GM13977 (cell line): ENCODE measurements at places on chromosomes 2 and 18.
A peak's percentile ranks its signal among the peaks of the same experiment; 100 is the strongest.

- no peak for DNase-seq
These were observed 91.7 kb downstream of the NRP2 start for GRCh38 chr2:205773989-205774388.

DNA sequence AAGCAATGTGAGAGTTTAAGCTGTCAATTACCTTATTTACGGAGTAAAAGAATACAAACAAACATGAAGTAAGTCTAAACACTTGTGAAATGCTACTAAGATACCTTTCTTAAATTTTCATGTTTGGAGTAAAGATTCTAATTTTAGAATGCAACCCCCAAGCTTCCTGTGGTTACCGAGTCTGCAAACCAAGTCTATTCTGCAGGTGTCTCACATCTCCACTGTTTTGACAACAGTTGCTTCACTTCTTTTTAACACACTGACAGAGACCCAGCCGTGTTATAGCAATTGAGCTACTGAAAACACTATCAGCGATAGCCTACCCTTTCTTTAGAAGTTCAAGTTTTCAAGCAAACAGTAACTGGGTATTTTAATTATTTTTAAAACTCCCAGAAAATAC is 608.3 kb downstream of the ERBB4 start:
- DNase-seq = peak; percentile 9

DNA sequence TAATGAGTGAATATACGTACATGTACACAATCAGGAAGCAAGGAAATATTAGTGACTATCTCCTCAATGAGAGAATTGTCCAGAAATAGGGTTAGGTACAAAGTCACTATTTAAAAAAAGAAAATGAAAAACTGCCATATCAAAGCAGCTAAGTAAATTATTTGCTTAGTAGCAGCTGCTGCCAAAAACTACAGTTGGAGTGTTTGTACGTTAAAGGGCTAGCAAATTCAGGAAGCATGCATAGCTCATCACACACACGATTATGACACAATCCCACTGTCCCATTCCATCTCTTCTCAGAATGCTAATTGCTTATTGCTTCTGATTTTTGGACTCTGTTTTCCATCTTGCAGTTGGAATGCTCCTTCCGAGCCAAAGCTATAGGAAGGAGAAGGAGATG is 2012.5 kb upstream of the LRRTM1 start:
- DNase-seq = no peak

DNA sequence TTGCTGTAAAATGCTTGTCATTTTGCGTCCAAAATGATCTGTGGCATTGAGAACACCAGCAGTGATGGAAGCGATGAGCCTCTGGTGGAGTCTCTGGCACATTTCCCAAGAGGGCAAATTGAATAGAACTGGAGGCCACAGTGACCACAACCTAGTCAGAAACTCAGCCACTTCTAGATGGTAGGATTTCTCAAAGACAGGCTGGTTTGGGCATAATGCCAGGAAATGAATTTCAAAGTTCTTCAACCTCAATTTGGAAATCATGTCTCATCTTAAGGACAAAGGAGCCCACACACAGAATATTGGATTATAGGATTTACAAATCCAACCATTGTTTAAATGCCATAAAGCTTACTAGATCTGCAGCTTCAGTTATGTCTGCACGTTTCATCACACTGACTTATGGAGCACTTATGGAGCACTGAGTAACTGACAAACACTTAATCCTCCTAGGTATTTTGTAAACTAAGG is 132.1 kb downstream of the COL6A3 start:
- DNase-seq = no peak

DNA sequence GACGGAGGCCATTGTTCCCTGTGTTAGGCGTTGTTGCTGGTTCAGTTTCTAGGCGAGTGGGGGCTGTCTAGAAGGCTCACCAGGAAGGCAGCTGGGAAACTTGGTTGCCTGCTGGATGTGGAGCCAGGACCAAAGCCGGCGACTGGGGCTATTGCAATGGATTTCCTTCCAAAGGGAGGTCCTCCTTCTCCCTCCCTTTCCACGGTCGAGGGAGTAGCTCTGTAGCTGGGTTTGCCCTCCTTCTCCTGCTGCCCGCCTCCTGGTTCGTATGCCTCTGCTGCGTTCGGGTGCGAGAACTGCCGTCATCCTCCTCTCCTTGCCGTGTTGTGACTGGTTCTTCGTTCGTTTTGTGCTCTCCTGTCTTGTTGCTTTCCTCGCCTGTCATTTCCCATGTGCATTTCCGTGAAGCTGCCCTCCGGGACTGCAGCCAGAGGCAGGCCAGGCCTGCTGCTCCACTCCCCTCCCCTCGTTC is 203.4 kb downstream of the NEDD4L start:
- no peak for DNase-seq

- DNase-seq = no peak
These were observed 12.8 kb upstream of the HPCAL1 start for GRCh38 chr2:10289891-10290290.

DNA sequence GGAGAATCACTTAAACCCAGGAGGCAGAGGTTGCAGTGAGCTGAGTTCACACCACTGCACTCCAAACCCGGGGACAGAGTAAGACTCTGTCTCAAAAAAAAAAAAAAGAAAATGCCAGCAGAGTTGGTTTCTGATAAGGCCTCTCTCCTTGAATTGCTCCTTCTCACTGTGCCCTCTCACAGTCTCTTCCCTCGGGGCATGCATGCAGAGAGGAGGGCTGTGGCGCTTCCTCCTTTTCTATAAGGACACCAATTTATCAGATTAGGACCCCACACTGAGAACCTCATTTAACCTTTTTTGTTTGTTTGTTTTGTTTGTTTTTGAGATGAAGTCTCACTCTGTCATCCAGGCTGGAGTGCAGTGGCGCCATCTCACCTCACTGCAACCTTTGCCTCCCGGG is 110.5 kb downstream of the ZFP36L2 start:
- no peak for DNase-seq

DNA sequence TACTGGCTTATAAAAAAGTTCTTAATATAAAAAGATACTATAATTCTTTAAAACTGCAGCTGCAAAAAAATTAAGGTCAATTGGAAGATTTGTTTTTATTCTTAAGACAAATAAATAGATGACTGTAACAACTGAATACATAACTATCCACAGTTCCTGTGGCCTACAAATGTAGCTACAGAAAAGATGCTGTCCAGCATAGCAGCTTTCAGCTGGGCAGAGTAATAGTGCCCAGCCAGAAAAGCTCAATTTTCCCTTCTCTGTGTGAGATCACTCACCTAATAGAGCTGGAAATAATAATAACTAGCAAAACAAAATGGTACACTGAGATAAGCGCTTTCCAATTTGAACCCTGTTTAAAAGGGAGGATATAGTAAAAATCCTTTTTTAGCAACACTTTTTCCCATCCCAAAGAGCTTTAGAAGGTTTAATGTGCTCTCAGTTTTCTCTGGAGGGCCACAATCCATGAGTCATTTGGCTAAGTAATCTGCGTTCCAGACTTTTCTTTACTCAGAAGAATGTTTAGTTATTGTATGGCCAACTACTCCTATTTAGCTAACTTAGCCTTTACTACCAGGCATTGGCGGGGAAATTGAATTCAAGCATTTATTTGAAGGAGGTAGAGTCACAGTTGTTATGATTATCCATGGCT is 158.1 kb upstream of the SLC39A10 start:
- DNase-seq = no peak

DNA sequence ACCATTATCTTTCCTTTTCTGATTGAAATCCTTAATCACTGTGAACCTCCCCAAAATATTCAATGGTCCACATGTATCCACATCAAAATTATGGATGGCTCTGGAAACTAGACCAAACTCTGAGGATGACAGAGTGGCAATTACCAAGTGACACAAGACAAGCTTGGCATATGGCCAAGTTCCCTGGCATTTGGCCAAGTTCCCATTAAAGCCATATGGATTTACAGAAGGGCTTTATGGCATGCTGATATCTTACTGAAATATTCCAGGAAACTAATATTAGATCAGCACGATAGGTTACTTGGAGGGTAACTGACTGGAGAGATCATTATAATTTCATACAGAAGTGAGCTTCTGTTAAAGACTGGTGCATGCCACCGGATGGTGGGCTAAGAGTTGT is 21.9 kb upstream of the CERS6 start:
- DNase-seq = no peak

DNA sequence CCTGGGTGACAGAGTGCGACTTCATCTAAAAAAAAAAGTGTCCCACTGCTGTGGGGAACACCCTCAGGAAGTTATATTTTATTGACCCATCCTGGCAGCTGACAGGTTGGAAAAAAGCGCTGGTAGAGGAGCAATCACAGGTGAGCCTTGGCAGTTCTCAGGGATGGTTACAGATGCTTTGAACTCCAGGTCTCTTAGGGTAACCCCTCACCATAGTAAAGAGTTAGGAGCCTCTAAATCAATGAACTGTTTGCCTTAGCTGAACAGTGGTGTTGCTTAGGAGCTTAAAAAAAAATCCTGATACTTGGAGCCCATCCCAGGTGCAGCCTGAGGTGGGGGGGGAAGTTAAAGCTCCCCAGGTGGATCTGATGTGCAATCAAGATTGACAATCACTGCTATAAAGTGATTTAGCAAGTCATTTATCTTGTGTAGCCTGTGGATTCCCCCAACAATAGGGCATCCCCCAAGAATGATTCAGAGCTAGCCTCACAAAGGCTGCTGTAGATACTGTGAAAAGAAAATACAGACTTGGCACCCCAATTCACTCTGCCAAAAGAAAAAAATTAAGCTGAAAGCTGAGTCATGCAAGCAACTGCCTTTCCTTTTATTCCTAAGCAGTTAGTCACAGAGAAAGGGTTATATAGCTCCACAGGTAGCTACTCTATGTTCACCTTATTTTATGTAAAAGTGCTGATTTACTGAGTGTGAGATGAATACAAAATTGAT is 14.8 kb downstream of the SLC16A14 start:
- DNase-seq = peak; percentile 25

- no peak for DNase-seq
These were observed 1.4 kb upstream of the XRCC5 start for GRCh38 chr2:216107760-216108159.

DNA sequence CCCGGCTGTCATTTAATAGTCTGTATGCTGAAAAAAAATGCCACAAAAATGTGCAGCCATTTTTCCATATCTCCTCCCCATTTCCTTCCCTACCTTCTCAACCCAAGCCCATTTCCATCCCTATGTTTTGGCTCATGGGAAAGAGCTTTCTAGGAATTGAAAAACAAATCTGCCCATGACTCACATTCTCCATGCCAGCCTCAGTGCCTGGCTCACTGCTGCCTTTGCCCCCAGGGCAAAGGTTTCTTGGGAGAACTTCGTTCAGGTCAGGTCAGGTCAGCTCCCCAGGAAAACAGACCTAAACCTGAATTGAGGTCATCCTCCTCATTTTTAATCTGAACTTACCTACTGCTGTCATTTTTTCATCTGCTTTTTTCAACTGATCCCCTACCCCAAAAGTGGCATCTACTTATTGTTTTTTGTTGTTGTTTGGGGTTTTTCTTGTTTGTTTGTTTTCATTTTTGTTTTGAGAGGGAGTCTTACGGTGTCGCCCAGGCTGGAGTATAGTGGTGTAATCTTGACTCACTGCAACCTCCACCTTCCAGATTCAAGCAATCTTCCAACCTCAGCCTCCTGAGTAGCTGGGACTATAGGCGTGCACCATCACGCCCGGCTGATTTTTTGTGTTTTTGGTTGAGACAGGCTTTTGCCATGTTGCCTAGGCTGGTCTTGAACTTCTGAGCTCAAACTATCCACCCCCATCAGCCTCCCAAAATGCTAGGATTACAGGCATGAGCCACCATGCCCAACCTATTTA is 66.7 kb downstream of the FECH start:
- DNase-seq = no peak

- no peak for DNase-seq
These were observed 601.0 kb upstream of the SLC39A10 start for GRCh38 chr2:195055996-195056395.

GRCh38 chr2:232375164-232375563 is 3.4 kb upstream of the ALPP start:
- DNase-seq = no peak

GRCh38 chr18:6396847-6397246 is 17.9 kb downstream of the L3MBTL4 start:
- DNase-seq = no peak

- DNase-seq = no peak
These were observed 32.1 kb upstream of the SH3BP4 start for GRCh38 chr2:234919711-234920110.

- no peak for DNase-seq
These were observed 86.0 kb downstream of the SPP2 start for GRCh38 chr2:234136461-234136860.

GRCh38 chr2:166158546-166158945 is 30.7 kb upstream of the SCN1A start:
- DNase-seq = no peak

DNA sequence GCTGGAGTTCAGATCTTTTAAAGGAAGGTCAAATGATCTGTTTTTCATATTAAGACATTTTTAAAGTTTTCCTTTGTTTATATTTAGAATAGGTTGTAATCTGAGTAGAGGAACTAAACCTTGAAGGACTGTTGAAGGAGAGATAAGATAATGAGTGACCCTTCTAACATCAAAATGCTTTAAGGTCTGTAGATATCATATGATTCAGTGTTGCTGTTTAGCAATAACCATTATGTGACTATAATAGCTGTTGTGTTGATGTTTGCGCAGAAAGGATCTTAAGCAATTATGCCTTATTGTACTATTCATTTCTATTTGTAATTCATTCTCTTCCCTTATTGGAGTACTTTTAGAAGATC is 60.0 kb downstream of the SLC16A14 start:
- no peak for DNase-seq

- DNase-seq = peak; percentile 76
These were observed 8.5 kb downstream of the IRS1 start for GRCh38 chr2:226791056-226791486.

GRCh38 chr2:35708411-35708923 is 647.1 kb upstream of the CRIM1 start:
- DNase-seq = no peak

- DNase-seq = no peak
These were observed 64.1 kb downstream of the TAF4B start for GRCh38 chr18:26290385-26290784.

DNA sequence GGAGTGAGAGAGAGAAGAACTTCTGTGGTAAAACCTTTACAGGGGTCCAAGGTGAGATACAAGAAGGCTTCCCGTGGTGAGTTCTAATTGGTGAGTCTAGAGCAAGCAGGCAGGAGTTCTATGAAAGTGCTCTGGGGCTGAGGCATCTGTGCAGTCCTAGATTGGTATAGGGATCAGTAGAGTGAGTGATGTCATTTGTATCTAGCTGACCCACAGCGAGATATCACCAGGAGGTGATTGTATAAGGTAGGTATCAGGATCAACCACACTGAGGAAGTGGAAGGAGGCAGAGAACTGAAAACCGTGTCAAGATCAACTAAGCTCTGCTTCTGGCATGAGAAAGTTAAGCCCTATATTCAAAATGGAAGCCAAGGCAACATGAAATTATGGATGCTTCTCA is 1648.9 kb upstream of the TMEFF2 start:
- DNase-seq = no peak

- no peak for DNase-seq
These were observed 4.0 kb upstream of the GLS start for GRCh38 chr2:190876631-190877030.
